ENCODE measurements at places on chromosomes 6 and 20.

DNA sequence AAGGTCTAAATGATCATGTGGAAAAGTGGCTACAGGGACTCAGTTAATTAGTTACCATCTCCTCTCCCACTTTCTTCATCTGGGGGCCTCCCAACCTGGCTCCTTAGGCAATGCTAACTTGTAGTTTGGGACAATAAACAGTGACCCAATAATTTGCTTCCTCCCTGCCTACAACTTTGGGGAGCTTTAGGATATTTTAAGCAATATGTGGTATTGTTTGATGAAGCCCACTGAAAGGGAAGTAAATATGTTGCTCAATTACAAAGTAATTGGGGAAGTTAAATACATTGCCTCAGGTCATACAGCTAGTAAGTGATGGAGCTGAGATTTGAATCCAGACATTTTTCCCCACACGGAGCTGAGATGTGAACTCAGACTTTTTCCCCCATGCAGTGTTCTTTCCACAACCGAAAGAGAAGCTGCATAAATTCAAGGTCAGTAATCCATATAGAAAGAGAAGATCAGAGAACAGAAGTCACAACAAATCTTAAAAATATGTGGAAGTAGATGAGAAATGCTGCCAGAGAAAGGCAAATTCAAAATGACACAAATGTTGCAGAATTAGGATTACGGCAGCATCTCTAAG is 26.6 kb downstream of the ZHX3 start:
- DNase-seq: no peak

DNA sequence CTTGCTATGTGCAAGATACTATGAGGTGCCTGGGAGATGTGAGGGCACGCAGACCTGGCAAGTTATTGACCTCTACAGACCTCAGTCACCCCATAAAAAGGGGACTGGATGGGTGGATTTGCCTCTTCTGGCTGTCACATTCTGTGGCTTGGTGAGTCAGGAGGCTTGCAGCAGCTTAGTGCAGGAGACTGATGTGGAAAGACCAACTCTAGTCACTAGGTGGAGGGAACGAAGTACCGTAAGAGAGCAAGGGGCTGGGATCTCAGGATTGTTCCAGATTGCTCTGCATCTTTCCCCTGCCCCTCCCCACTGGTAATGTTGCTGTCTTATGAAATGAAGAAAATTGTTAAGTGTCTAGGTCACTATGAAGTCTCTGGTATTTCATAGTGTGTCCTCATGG is 3.3 kb downstream of the MAPRE1 start:
- DNase-seq: peak; percentile 33

DNA sequence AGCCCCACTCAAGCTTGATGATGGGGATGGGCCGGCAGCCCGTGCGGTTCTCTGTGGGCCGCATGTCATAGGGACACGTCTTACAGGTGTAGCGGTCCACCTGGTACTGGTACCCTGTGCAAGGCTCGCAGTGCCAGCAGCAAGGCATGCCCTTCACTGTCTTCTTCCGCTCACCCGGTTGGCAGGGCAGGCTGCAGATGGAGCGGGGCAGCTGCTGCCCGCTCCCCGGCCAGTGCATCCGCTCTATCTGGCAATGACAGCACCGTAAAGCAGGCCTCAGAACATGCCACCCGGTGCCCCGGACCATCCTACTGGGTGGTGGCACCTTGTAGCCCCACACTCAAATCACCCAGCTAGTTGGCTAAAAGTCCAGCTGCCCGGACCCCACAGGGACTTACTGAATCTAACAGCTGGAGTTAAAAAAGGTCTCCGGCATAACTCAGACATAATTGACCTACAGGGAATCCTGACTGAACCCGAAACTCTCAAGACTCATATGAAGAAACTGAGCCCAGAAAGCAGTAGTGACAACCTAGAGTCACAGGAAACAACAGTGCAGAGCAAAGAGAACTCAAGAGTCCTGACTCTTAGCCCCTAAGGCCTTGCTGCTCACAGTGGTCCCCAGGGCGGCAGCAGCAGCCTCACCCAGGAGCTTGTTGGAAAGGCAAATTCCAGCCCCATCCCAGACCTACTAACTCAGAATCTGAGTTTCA is 109.4 kb downstream of the GRM4 start:
- DNase-seq: no peak

GRCh38 chr6:133954657-133955576 is 1.9 kb downstream of the TBPL1 start:
- no peak for DNase-seq

DNA sequence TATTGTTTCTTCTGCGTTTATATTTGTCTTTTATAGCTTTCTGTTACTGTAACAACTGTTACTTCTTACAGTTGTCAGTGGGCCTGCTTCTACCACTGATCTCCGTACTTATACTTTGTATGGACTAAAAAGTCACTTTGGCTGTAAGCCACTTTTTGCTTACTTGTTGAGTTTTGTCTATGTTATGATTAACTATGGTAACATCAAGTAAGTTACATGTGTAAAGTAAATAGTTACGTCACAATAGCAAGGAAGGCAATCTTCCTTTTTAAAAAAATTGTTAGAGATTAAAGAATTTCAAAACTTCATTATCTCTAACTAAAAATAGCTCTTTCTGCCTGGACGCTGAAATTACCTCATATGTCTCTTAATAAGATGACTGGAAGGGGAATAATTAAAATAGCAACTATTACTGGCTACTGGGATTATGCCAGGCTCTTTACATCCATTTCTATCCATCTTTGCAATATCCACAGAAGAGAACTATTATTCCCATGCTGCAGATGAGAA is 10.9 kb downstream of the TFB1M start:
- DNase-seq: no peak

GRCh38 chr6:133542056-133542821 is 301.1 kb downstream of the EYA4 start:
- no peak for DNase-seq

DNA sequence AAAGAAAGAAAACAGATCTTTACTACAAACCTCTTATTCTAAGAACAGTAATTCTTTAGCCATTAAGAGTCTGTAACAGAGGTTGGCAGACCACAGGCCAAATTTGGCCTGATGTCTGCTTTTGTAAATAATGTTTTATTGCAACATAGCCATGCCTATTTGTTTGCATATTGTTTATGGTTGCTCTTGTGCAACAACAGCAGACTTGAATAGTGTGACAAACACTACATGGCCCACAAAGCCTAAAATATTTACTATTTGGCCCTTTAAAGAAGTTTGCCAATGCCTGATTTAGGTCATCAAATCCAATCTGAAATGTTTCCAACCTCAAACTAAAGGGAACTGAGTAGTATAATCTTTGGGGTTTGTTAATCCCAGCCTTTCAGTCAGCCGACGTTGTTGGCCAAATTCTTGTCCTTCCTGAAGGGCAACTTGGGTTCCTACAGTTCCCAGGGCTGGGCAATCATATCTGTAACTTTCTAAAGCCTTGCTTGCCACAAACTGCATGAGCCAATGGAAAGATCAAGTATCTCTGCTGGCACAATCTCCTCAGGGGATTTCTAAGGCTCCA is 33.9 kb upstream of the TBC1D20 start:
- DNase-seq: no peak

Data from head of caudate nucleus (tissue), 42 donors.